Stimulated activated CD4-positive, alpha-beta T cell treated with anti-CD3 and anti-CD28 coated beads, TNF-alpha, amount 100 ng/mL, for 48 hours (primary cell): ENCODE measurements at places on chromosomes 3 and 15.

DNA sequence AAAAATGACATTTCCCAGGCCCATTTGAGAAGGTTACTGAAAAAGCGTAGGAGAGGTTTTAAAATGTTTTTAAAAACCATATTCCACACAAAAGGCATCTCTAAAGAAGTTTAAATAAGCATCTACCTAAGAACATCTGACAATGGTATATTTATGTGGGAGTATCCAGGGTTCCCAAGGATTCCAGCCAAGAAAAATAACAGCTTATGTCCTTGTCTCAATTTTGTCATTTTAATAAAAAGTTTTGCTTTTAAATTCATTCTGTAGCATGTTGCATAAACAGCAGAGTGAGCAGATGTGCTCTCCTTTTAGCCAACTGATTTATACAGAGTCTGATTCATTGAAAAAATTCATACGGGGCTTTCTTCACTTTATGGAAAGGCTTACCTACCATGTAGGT lies 129.9 kb downstream of the LRRC3B start:
- DNase-seq, result no peak

DNA sequence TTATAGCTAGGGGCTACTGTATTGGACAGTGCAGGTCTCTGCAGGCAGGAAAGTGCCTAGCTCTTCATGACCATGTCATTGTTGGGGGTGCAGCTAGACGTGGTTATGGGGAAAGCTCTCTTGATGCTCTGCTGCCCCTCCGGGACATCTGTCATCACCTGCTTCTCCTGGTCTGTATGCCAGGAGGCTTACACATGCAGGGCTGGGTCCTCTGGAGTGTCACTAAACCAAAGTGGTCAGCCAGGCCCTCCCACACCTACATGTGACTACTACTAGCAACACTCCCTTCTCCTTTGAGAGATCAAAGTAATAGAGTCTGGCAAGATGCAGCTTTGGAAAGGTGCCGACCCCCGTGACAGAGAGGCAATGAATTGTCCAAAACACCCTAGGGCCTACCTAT lies 98.5 kb downstream of the SST start:
- DNase-seq, result no peak

DNA sequence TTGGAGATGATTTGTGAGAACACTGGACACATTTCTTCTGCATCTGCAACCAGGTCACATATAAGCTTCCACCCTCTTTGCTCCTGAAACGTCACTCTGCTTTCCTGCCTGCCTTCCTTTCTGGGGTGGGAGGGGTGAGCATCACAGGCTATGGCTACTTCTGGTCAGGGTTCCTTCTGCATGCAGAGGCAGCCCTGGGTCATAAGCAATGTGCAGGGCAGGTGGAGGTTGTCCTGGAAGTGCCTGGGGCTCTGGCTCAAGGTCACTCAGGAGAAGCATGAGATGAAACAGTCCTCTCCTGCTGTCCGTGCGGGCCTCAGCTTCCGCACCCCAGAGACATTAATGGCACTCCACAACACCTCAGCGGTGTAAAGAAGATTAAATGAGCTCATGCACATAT lies 15.1 kb downstream of the SLC6A20 start:
- no peak for DNase-seq

- DNase-seq, result no peak
Observed at GRCh38 chr3:186784820-186785494, 1.6 kb downstream of the EIF4A2 start.

DNA sequence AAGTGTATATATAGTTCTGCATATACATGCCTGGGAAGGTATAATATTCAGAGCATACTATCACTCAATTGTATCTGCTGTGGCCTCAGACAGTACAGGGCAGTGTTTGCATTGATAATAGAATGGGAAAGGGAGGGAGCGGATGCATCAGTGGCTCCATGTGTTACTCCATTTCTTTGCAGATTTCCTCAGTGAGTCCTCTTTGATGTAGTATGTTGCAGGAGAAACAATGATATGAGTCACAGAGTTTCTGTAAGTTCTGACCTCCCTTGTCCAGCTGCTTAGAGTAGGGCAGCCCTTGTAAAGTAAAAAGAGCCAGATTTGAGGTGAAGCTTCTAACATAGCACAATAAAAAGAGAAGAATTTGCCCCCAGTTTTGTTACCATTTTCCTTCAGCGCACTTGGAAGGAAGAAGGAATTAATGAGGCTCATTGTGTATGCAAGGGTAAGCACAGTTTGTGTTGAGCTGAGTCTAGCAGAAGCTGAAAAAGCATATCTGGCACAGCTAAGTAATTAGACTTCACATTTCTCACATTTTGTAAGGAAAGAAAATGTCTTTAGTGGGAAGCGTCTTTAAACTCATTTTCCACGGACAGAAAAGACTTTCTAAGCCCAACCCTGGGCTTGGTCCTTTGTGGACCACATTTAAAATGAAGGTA lies 555.8 kb upstream of the IL12A start:
- no peak for DNase-seq

- DNase-seq, result no peak
Observed at GRCh38 chr15:32898414-32898813, 180.6 kb downstream of the GREM1 start.

DNA sequence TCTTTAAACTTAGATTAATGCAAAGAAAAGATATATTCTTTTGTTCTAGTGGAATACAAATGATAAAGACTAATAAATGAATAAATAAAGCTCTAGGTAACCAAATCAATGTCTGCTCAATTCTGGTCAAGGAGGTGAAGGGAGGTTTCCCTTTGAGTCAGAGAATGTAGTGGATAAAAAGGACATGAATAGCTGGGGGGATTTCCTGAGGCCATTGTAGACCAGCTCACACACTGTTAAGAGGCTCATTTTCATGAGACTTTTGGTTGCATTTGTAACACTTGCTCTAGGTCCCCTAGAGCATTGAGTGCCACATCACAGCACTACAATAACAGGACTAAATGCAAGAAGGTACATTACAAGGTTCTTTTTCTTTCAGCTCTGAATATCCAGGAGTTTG lies 170.7 kb downstream of the TIGIT start:
- no peak for DNase-seq

- DNase-seq, result no peak
Observed at GRCh38 chr15:77507911-77508310, 87.2 kb downstream of the HMG20A start.

- peak; percentile 31 for DNase-seq
Observed at GRCh38 chr15:74322558-74323180, 44.8 kb downstream of the CYP11A1 start.

DNA sequence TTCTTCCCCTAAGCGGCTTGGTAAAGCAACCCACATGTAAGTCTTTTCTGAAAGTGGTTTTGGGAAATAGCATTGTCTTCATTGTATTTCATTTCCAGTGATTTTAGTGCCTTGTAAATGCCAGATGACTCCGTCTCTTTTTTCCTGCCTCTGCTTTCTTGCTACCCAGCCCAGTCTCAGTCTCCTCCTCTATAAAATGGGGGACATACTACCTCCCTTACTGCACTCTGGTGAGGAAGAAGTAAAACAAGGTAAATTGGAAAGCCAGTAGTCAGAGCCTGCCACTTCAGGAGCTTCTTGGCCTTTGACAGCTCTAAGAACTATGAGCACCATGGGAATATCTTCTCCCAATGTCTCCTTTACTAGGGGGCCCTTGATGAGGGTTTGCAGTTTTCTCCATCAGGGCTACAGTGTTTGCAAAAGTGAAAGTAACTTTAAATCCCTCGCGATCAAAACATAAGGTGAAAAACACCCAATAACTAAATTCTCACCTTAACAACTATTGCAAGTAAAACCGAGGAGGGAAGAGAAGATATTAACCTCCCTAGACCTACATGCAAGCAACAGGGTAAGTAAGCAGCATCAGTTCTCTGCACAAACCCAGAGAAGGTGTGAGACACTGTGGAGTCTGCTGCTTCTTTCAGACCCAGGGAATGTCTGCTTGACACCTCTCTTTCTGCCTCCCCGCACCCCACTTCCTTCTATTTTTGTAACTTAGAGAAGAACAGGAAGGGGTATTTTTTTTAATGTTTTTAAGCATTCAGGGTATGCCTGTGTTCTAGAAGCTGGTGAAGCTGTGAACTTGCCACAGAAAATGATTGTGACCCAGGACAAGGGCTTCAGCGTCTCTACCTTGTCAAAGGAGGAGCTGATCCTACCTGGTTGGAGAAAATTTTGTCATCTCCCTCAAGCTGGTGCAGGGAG lies 159.1 kb upstream of the EOMES start:
- no peak for DNase-seq

- no peak for DNase-seq
Observed at GRCh38 chr3:38643090-38643489, 6.4 kb downstream of the SCN5A start.

DNA sequence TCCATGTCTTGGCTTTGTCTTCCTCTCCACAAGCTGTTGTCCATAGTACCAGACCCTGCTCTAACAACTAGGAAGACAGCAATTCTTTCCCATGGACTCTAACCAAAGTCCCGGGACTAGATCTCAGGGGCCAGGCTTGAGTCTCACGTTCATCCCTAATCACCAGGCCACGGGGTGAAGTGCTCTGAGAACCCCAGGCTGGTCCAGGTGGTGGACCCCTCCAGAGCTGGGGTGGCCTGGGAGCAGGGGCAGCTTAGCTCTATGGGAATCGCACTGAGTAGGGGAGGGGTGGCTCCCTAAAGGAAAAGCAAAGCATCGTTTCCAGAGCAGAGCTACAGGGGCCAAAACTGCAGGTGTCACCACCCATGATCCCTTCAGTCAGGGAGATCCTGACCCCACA lies 150.9 kb downstream of the TPRA1 start:
- no peak for DNase-seq

DNA sequence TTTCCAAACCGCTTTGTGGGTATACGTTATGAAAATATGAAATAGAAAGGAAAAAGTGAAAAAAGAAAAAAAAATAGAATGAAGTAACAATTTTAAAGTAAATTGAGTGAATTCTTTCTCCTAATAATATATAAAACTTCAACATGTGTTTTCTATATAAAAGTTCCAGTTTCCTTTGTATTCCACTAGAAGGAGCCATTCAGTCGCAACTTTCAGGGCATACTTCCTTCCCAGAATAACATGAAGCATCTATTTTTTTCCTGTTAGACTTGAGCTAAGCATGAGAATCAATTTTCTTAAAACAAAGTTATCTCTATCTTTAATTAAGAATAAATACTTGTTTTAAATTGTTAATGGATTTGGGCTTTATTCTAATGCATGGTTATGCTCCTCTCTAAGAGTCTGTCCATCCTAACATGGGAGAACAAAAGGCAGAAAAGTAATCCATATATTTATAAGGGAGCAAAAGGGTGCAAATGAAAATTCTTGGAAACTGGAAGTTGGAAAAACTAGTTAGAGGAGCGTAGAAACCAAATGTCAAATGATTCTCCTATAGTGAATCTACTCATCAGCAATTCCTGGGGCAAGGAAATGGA lies 16.0 kb upstream of the VGLL3 start:
- no peak for DNase-seq

DNA sequence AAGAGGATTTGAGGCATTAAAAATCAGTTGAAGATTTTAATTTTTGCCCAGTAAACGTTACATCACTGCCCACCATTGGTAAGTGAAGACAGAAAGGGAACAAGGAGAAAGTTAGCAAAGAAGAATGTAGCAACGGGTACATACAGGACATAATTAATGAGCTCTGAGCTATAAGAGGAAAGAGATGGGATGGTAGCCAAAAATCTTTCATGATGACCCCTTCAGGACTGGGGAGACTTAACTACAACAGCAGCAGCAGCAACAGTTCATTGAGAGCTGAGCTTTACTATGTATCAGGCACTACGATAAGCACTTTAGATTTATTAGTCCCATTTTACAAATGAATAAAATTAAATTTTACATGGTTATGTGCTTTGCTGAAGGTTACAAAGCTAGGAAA lies 18.4 kb downstream of the EMC4 start:
- DNase-seq, result no peak

DNA sequence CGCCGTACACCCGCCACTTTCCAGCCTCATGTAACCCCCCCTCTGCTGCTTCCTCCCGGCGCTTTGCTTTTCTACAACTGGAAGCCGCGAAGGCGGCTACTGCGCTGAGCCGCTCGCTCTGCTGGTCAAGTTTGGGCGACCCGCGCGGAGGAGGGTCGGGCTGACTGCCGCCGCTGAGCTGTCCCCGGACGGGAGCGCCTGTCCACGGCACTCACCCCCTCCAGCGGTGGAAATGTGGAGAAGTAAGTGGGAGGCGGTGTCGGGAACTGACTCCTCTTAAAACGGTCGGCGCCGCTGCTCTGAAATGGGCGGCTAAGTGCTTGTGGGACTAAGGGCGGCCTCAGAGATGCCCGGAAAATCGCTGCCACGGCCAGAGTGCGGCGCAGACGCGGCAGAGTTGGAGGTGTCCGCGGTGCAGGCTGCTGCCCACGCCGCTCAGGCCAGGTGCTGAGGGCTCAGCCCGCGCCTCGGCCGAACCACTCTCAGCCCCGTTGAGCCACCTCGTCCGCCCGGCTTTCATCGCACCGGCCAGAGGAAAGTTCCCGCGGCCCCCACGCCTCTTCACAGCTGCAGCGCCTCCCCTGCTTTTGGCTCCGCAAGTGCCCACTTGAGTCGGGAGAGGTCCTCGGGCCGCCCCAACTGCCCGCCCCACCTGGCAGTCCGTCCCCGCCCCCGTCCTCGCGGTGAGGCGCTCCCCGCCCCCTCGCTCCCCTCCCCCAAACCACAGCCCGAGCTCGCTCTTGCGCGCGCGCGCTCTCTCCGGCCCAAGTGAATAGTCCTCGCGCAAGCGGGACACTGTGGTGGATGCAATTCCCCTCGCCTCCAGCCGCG lies at the start of gene EPHA6:
TSS of gene EPHA6 (plus strand) at position 775 of the 831 bp plus-strand sequence.
- no peak for DNase-seq

GRCh38 chr15:29635513-29636098 lies 186.7 kb downstream of the TJP1 start:
- DNase-seq, result no peak

DNA sequence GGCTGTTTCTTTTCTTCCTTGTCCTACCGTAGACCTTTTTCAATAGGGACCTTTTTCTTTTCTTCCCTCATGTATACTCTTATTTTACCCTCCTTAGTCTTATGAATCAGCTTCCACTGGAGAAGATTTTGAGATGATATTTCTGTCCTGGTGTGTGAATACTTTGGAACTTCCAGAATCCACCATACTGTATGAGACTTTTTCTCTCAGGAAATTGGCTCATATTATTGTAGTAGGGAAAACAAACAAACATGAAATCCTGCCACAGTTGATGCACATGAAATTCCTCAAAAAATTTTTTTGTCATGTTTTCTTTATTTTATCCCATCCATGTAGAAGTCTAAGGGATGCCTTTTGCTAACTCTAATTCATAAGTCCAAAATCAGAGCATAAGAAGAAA lies 289.3 kb upstream of the PLSCR5 start:
- no peak for DNase-seq

GRCh38 chr3:14156843-14157561 lies 21.4 kb downstream of the XPC start:
- no peak for DNase-seq
